ENCODE measurements at places on chromosomes 2 and 18. TPM values are rescaled to one million over a fixed set of nuclear protein-coding genes. Genes with fewer than 3 reads are reported as not detected.

The EIF4E2 gene
- 24.1 TPM for total RNA-seq

GRCh38 chr2:135947483-135947882 lies 37.9 kb downstream of the DARS1 start:
- no peak for DNase-seq

GRCh38 chr2:20560891-20561636 lies 89.8 kb downstream of the HS1BP3 start:
- no peak for DNase-seq

The TAF1B gene
- 15.9 TPM for total RNA-seq

- no peak for DNase-seq
Measured at GRCh38 chr2:234912437-234912836, 39.4 kb upstream of the SH3BP4 start.
